ENCODE measurements at places on chromosomes 1 and 21. TPM values are rescaled to one million over a fixed set of nuclear protein-coding genes. Genes with fewer than 3 reads are reported as not detected.

The SPATA45 gene
- not detected for total RNA-seq

The SLAMF7 gene
- total RNA-seq = 97.4 TPM

The SPATA21 gene
- not detected for total RNA-seq

The SCAF4 gene
- 55.4 TPM for total RNA-seq

The AADACL4 gene
- not detected for total RNA-seq

The NOS1AP gene
- not detected for total RNA-seq

The NID1 gene
- 0.15 TPM for total RNA-seq

The KRTAP21-2 gene
- not detected for total RNA-seq

The S100B gene
- total RNA-seq = 1.4 TPM

The TFF3 gene
- not detected for total RNA-seq

The GLIS1 gene
- total RNA-seq = not detected

The AADACL3 gene
- not detected for total RNA-seq

The LRRIQ3 gene
- 2.9 TPM for total RNA-seq

The KCND3 gene
- not detected for total RNA-seq

The C1orf116 gene
- total RNA-seq = not detected

The MAP3K7CL gene
- total RNA-seq = 4.2 TPM

The FMO1 gene
- not detected for total RNA-seq

The USP16 gene
- total RNA-seq = 55.7 TPM

The TENT5C gene
- 4.1 TPM for total RNA-seq

The CAMK1G gene
- not detected for total RNA-seq

The MANEAL gene
- total RNA-seq = 9.0 TPM

The OR2T29 gene
- not detected for total RNA-seq

The BCAS2 gene
- 66.9 TPM for total RNA-seq

The AMY2A gene
- total RNA-seq = not detected

The KIAA0040 gene
- 30.4 TPM for total RNA-seq

The RNF207 gene
- total RNA-seq = 12.8 TPM

The CASQ1 gene
- total RNA-seq = not detected

The TMIGD3 gene
- total RNA-seq = 0.26 TPM

The PHLDA3 gene
- total RNA-seq = 22.7 TPM

The KCNC4 gene
- 6.4 TPM for total RNA-seq

Measured in CD8-positive, alpha-beta memory T cell (primary cell).